PC-9 (cell line): ENCODE measurements at places on chromosomes 11 and 22.

DNA sequence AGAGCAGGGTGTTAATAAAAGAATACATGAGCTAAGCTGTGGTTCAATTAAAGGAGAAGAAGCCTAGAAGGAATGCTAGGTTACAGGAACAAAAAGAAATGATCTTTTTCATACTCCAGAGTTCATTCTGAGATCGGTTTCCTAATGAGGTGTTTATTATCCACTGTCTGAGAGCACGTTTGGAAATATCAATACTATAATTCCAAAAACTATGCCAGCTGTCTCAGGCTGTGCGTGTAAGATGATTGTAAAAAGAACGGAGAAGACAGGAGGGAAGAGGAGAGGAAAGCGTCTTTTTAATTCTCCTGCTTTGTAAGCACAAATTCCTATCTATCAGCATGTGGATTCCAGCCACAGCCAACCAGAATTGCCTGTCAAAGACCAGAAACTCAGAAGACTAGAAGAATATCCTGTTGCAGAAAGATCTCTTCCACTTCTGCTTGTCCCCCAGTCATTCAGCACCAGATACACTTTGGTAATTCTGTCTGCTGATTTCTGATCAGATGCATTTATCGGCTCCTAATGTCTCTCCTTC, 25.7 kb downstream of the APOL5 start:
- DNase-seq, result no peak

DNA sequence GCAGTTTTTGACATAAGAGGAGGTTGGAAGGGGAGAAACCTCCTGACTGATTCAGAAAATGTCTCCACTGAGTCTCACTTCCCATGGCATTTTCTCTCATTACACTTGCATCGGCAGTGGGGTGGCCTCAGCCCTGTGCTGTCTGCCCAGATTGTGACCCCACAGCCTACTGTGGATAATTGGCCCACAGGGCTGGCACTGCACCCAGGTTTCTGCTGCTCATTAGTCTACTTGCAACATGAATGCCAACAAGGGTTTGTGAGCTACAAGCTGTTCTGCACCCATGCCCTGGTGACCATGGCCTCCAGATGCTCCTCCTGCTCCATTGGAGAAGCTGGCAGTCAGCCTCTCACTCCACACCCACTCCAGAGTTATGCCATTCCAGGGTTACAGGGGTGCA, 296.0 kb downstream of the CTTN start:
- DNase-seq, result no peak

GRCh38 chr11:46916286-46917108, 1.9 kb downstream of the LRP4 start:
- DNase-seq, result peak; percentile 48

DNA sequence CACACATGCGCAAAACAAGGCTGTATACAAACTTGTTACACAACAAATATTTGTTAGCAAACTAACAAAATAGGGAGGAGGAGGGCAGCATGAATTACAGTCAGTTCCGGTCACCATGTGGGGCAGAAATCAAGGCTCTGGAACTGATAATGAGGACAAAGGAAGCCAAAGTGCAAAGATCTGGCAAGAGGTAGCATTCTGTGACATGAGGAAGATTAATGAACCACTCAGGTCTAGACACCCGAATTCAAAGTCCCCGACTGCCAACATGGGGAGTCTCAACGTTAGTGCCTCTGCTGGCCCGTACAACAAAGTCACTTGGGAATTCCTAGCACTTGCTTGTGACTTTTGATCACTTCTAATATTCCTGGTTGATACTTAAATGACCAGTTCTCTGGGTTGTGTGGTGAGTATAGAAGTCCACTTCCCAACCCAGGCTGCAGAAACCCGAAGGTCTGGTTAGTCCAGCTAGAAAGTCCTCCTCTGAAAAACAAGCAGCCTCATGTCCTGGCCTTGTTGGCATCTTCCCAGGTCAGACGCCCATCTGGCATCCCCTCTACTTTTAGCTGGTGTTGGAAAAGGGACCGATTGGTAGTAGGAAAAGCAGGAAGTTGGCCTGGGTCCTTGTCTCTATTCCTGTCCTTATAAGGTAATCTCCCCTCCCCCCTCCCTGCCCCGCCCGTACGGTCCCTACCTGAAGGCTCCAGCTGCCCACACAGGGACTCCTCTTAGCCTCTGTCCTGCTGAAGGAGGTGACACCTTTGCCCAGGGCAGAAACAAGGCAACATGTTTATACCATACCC, 1.6 kb downstream of the SUN2 start:
- peak; percentile 92 for DNase-seq

DNA sequence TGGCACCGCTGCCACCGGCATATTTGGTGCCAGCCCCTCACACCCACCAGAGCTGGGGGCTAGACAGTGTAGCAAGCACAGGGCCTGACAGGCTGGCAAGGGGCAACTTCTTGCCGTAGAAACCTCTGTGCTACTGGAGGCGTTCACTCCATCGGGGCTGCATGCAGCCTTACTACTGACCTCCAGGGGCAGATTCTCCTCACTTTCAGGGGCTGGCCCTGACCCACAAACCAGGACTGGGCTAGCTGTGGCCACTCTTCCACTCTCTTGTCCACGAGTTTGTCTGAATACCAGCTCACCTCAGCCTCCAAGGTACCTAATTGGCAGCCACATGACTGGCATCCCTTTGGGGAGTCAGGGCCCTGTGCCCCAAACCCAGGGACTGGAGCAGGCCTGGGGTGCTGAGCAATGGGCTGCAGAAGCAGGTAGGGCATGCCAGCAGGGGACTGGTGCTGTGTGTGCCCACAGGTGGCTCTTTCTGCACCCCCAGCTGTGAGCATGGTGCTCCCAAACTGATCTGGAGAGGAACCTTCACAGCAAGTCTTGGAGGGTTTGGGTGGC, 2.1 kb upstream of the LMO1 start:
- DNase-seq, result no peak

- no peak for DNase-seq
Measured at GRCh38 chr22:40361100-40361499, 9.3 kb upstream of the SGSM3 start.

DNA sequence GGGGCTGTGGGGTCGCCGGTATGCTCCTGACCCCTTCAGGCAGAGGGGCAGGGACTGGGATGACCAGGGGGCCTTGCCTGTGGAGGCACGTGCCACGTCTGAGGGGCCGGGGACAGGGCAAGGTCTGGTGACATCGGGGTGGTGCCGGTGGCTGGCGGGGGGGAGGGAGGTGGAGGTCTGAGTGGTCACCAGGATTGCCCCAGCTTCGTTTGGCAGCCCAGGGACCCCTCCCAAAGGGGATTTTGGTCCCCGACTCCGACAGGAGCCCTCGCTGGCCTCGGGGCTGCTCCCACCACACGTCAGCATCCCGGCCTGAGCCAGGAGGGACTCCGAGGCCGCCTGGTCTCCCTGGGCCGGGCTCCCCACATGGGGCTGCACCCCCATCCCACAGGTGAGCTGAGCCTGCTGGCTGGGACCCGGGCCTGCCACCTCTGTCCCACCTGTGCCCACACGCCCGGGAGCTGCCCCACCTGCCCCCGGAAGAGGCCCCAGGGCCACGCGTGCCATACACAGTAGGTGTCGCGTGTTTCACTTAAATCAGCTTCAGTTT, 1.1 kb upstream of the MUC6 start:
- no peak for DNase-seq

- no peak for DNase-seq
Measured at GRCh38 chr11:22249871-22250270, 57.0 kb downstream of the ANO5 start.

DNA sequence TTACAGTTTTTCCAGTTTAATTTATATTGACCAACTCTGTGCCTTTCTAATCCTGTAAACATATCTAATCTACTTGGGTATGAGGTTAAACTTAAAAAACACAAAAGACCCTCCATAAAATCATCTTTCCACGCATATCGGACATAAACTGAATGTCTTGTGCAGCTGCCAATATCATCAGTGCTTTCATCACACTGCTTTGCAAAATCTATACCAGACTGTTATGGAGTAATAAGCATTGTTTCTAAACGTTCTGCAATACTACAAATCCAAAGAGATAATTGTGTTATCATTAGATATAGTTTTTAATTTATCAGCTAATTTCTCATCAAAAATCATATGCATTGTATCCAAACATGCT, 36.1 kb upstream of the AMPD3 start:
- DNase-seq, result no peak

DNA sequence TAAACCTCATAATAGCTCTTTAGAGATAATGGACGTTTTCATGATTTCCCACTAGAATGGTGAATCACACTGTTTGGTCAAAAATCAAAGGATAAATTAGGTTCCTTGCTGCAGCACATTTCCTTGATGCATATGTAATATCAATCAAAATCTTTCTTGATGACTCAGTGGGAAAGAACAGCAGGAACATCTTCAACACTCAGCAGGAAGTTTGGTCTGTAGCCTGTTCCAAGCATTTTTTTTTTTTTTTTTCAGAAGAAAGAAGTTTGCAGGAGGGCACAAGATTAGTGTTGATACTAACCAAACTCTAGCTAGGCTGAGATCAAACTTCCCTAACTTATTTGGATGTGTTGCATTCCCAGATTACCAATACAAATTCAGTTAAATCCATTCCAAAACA, 1529.8 kb downstream of the FAM181B start:
- no peak for DNase-seq

DNA sequence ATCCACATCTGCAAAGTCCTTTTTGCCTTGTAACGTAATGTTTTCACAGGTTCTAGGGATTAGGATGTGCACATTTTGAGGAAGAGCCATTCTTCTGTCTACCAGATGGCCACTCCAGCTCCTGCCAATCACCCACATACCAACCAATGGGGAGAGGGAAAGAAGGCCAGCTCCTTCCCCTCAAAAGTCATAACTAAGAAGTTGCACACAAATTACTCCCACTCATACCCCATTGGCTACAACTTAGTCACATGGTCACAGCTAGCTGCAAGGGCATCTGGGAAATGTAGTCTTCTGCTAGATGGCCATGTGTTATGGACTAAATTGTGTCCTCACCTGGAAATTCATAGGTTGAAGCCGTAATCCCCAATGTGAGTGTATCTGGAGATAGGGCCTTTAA, 15.4 kb upstream of the MYOD1 start:
- no peak for DNase-seq

- peak; percentile 3 for DNase-seq
Measured at GRCh38 chr11:109697140-109697843, 275.3 kb downstream of the C11orf87 start.

GRCh38 chr11:132742929-132743328, 789.4 kb downstream of the OPCML start:
- DNase-seq, result no peak

DNA sequence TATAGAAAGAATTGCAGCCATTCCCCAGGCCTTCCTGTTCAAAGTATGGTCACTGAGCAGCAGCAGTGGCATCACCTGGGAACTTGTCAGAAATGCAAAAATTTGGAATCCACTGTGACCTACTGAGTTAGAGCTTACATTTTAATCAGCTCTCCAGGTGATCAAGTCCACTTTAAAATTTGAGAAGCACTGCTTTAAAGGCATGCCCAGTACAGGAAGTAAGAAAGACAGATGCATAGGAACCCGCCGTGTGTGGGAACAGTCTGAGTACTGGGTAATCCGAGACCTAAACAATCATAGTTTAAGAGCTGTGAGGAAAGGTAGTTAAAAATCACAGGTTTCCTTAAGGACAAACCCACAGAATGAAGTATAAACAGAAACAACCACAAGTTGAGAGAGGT, 462.4 kb downstream of the RAB38 start:
- no peak for DNase-seq

DNA sequence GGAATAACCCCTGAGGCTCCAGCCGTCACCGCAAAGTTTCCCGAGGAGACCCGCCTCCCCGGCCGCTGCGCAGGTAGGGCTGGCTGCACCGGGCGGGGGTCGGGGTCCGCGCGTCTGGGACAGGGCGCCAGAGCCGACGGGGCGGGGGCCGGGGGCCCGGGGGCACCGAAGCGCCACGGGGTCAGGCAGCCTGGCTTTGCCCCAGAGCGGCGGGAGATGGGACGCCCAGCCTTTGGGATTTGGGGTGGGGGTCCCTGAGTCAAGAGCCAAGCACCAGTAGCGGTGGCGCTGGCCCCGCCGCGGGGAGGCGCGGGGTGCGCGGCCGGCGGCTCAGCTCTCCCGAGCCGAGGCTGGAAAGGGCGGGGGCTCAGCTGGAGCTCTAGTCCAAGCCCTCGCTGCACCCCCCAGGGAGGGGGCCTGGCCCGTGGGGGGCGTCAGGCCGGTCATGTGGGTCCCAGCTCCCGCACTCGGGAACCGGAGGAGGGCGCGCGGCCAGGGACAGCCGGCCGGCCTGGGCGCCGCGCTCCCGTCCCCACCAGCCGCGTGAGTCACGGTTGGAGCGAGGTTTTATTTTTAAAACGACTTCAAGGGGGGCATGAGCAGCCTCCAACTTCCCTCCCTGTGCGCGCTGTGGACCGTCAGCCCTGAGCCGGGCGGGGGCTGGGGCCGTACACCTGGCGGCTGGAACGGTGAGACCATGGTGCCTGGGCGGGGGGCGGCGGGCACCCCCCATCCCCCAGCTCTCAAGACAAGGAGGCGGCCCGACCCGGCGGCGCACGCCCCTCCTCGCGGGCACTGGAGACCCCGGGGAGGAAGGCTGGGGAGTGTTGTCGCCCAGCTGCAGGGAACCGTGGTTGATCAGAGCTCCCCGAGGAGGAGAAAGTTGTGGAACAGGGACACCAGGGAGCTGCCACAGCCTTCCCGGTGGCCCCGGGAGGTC, 626 bp downstream of the FLRT1 start:
- DNase-seq, result no peak

- DNase-seq, result no peak
Measured at GRCh38 chr22:43047605-43048004, 32.7 kb upstream of the PACSIN2 start.

GRCh38 chr11:69874178-69874983, 55.2 kb upstream of the FGF3 start:
- no peak for DNase-seq

DNA sequence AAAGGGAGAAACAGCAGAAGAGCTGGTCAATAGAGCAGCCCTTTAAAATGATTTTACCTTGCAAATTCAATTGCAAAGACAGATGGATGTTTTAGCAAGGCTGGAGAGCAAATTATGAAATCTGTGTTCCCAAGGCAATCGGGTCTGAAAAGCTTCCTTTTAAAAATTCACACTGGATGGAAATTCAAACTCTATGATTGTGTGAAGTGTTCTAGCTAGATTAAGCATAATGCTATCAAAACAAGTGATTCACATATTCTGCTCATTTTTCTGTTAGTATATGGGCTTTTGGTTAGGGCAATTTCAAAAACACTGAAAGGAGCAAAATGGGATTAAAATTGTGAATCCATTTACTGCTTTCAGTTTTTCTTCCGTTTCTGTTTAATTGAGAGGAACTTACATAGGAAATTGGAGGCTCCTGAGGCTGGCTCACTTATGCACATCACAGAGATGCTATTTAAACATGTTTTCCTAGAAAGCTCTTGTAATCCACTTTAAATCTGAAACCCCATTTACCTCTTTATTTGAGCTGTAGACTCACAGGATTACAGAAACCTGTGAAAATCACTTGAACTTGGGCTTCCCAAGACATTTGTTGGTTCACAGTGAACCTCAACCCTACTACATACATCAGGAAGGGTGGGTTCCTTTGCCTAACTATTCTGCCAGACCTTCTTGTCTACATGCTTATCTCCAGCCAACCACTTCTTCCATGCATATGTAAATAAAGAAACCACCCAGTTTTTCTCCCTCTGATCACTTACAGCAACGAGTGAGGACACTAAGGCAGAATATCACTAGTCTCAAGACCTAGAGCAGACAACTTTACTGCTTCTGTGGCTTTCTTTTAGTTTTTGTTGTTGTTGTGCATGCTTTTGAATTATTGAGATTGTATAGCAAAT, 201.9 kb upstream of the PITPNB start:
- DNase-seq, result no peak

- no peak for DNase-seq
Measured at GRCh38 chr22:44711690-44712555, 9.9 kb downstream of the PRR5 start.

GRCh38 chr11:132312701-132313111, 942.3 kb downstream of the NTM start:
- DNase-seq, result no peak

GRCh38 chr11:109329716-109330115, 92.3 kb upstream of the C11orf87 start:
- no peak for DNase-seq
